Neural progenitor cell (in vitro differentiated cells): ENCODE measurements at places on chromosomes 11 and 22. TPM values are rescaled to one million over a fixed set of nuclear protein-coding genes. Genes with fewer than 3 reads are reported as not detected.

Gene CNGA4
- 0.15 TPM in 1 of 2 replicates, not detected in the other for total RNA-seq

Gene TMEM132A
- total RNA-seq, result 34.0 and 77.2 TPM in 2 replicates

Gene OR5B21
- not detected in 2 replicates for total RNA-seq

Gene OR5A1
- 0.02 and 0.06 TPM in 2 replicates for total RNA-seq

DNA sequence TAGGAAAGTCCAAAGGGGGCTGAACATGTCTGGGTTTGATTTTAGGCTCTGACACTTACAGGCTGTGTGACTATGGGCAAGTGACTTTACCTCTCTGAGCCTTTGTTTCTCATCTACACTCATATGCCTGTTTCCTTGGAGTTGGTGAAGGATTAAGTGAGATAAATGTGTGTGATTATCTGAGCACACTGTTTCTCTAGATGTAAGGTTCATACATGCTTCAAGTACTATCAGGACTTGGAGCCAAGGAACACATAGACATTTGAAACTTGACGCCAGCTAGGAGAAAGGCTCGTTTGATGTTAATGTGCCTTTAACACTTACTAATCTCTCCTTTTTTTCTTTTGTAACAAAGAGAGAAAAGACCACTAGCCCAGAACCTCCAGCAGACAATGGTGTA lies 9.7 kb downstream of the CRYBB1 start:
- H3K4me3 ChIP-seq, result no peak overlapping the region
- H3K27me3 ChIP-seq, result peaks cover 10% of the 10 kb centered on the region
- peaks cover 19% of the 10 kb centered on the region for H3K4me1 ChIP-seq

DNA sequence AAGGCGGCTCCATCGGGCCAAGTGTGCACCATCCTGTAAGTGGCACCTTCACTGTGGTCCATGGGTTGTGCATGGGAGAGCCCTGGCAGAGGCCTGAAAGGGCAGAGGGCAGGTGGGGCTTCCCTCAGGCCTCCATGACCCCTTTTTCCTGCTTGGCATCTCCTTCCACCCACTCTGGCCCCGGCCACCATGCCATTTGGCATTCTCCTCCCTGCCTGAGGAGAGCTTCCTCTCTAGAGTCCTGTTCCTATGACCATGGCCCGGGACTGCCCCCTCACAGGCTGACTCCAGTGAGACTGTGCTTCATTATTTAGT lies 4.9 kb downstream of the OTOG start:
- no peak for DNase-seq
- H3K27me3 ChIP-seq, result peaks cover 12% of the 10 kb centered on the region
- peaks cover 6% of the 10 kb centered on the region for H3K4me1 ChIP-seq
- no peak overlapping the region for H3K27ac ChIP-seq
- H3K36me3 ChIP-seq, result no peaks in the 10 kb centered on the region
